NCI-H82 (cell line): ENCODE measurements at places on chromosomes 5 and 9.
A peak's percentile ranks its signal among the peaks of the same experiment; 100 is the strongest.

GRCh38 chr9:105978336-105978735 lies 284.0 kb downstream of the TMEM38B start:
- no peak for DNase-seq

- DNase-seq, result no peak
Measured at GRCh38 chr5:118854819-118855218, 133.5 kb downstream of the DTWD2 start.

DNA sequence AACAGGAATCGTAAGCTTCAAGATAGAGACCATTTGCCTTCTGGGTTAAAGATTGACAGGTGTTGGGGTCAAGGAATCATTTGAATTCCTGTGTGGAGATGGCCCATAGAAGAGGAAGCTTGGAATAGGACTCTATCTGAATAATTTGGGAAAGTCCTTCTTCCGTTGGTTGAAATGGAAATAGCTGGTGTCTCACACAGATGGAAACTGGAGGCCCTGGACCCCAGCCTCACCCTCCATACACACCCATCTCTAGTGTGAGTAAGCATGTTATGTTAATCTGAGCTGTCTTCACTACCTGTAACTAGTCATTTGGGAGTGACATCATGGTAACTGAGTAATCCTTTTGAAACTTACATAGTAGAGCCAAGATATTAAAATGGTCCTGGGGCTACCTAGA lies 184.4 kb downstream of the CD180 start:
- DNase-seq, result no peak

DNA sequence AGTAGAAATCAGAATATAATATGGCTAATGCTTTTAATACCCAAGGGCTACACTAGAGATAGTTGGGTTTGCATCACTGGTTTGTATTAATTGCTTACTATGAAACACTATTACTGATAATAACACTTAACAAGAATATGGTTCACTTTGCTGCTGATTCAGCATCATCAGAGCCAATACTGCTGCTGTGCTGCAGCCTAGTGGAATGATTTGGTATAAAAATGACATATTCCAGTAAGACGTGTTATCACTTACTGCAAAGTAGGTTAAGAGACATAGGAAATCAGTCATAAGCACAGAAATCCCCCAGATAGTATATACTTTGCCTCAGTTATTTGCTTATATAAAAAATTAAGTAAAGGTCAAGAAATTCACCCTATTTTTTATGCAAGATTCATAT lies 2.8 kb downstream of the CDH10 start:
- DNase-seq, result peak; percentile 58

DNA sequence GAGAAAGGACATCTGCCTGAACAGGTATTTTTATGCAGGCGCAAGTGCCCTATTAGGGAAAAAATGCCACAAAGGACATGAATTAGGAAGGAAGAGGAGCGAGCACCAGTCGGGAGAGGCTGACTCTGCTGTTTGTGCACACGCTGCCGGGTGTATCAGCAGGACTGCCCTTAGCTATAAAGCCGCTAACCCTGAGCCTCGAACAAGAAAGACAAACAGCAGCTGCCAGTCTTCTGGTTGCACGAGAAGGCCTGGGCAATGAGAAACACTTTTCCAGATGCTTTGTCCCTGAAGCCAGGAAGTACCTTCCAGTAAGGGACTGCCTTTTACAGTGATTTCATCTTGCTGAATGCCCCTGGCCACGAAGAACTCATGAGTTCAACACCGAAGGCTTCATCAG lies 12.6 kb downstream of the QSOX2 start:
- DNase-seq, result no peak

DNA sequence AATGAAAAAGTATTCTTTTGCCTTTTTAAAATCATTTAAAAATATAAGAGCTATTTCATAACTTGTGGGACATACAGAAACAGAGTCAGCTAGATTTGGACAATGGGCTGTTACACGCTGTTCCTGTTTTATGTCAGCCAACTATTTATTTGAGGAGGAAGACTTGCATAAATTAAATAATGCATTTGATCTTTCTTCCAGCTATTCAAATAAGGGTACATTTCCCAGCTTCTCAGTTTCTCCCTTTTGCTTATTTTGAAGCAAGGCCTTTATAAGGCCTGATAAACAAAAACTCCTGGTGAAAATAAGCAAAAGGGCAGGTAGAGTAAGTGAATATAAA lies 6.5 kb downstream of the STOM start:
- no peak for DNase-seq

GRCh38 chr9:5263351-5264218 lies 32.4 kb downstream of the INSL4 start:
- DNase-seq, result peak; percentile 4

DNA sequence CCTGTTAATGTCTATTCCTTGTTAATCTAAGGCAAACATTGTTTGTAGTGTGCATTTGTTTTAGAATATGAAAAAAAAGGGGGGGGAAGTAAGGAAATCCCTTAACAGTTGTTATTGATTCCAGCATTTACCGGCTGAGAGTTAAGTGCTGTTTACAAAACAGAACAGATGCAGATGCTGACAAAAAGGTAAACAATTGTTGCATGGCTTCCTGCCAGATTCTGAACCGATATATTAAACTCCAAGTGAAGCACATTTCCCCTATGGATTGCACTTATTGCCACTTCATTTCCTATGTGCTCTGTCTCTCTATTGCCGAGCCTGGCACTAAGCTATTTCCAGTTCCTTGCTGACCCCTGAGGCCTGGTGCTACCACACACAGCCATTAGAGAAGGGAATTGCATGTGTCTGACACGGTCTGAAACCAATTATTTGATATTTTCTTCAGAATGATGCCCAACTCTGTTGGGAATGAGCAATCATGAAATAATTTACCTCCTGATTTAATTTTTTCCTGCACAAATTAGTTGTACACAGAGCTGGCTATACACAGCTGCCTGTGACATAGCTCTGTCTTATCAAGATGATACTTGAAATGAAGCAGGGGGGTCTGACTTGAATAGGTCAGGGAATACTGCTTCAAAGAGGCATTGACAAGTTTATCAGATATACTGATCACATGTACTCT lies 109.8 kb downstream of the KIAA0825 start:
- peak; percentile 47 for DNase-seq

GRCh38 chr5:33276628-33276950 lies 164.2 kb upstream of the TARS1 start:
- peak; percentile 0 for DNase-seq

- peak; percentile 8 for DNase-seq
Measured at GRCh38 chr9:73093016-73093739, 58.5 kb upstream of the ANXA1 start.

DNA sequence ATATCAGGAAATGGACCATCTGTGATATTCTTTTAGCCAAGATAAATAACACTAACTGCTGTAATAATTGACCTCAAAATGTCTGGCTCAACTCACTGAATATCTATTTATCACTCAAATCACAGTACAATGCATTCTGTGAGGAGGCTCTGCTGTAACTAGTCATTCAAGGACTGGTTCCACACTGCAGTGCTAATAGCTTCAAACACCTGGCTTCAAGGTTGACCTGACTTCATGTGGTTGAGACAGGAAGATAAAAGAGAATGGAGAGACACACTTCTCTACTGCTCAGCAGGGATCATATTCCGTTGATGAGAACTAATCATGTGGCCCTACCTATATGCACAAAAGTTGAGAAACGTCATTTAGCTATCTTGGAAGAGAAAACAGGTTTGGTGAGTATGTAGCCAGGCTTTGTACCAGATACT lies 3.4 kb upstream of the RHOBTB3 start:
- no peak for DNase-seq

GRCh38 chr9:34546834-34547827 lies 24.3 kb upstream of the ENHO start:
- peak; percentile 84 for DNase-seq

DNA sequence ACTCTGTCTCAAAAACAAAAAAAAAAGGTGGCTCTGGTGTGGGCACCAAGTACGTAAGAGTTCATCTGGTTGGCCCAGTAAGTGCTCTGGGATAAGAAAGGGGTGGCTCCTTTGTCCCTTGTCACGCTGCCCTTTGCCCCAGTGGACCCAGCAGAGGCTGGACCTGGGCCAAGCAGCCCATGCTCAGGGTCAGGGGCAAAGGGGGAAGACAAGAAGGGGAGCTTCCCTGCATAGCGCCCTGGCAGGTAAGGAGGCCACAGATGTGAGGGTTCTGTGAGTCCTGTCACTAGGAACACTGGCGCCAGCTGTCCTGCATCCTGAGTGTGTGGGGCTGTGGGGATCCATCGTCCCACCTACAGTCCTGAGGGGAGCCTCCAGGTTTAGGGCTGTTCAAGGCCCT lies 65.3 kb downstream of the GADD45G start:
- no peak for DNase-seq

GRCh38 chr9:121637713-121638220 lies 13.7 kb upstream of the DAB2IP start:
- DNase-seq, result no peak

- DNase-seq, result no peak
Measured at GRCh38 chr9:135714242-135715055, 12.5 kb downstream of the KCNT1 start.

DNA sequence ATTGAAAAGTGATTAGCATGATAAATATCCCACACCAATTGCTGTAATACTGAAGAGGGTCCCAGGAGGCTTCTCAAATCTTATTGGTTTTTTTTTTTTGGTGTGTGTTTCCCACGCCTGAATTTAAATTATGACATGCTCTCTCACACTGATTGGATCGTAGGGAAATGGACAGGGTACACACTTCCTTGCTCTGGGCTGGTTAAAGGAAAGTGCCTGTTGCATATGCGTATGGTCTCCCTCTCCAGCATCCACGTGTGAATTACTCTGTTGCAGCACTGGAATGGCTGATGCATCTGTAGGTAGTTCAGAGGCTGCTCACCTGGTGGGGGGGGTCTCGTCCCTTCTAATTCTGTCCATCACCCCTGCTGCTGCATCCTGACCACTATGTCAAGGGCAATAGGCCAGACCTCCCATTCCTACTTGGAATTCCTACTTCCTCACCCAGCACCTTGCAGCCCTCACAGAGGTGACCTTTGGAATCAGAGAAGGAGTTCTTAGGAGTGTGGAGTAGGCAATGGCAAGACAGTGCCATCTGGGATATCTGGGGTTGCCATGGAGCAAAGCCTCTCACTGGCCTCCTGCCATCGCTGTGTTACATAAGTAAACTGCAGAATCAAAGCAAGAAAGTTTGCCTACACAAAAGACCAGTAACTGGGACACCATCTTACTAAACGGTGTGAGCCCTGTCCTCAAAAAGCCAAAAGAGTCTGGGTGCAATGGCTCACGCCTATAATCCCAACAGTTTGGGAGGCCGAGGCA lies 71.4 kb upstream of the FBXW11 start:
- DNase-seq, result peak; percentile 68

- no peak for DNase-seq
Measured at GRCh38 chr5:35212122-35212982, 17.9 kb downstream of the PRLR start.

DNA sequence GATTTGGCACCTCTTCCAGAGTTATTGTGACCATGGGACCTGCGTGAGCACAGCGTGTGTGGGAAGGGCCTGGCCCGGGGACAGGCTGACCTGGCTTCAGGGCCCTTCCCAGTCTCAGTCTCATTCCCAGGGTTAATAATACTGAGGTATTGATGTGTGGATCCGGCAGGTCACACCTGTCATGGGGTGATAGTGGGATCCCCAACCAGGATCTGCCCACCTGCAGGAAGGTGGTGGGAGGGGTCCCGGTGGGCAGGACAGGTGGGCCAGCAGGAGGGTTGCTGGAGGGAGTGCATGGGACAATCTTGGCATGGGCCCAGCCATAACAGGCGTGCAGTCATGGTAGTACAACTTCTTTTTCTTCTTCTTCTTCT lies 55.4 kb downstream of the COL15A1 start:
- DNase-seq, result no peak

- no peak for DNase-seq
Measured at GRCh38 chr9:34517185-34517584, 5.6 kb downstream of the ENHO start.

DNA sequence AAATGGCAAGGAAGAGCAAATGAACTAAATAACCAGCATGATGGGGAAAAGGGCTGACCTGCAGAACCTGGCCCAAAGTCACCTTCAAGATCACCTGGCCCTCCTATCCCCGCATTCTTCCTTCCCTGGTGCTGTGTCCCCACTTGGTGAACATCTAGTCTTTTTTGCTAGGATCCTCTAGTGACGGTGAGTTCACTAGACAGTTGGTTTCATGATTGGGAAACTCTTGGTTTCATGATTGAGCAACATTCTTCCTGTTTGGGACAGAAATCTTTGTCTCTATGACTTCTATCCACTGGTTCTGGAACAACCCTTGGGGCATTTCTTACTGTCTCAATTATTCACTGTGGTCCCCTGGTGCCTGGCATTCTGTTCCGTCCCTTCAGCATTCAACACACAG lies 50.2 kb upstream of the DAB2IP start:
- DNase-seq, result no peak

- no peak for DNase-seq
Measured at GRCh38 chr5:144028636-144029035, 141.8 kb downstream of the YIPF5 start.

GRCh38 chr9:13151489-13151888 lies 128.0 kb downstream of the MPDZ start:
- no peak for DNase-seq

GRCh38 chr5:78467752-78468357 lies 107.4 kb downstream of the SCAMP1 start:
- DNase-seq, result peak; percentile 44

DNA sequence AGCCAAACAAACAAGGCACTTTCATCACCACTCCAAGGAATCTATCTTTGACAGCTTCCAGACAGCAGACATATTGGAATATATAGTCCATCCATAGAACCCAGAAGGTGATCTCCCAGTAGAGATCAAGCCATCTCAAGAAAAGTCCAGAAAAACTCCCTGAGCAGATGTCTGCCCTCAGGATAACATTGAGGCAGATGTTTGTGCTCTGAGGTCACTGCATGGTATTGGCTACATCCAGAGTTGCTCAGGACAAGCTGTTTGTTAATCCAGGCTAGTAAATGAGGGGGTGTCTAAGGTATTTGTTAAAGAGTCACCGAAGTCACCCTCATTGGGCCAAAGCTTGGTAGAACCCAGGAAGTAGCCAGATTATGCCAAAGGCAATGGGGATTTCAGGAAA lies 556.3 kb upstream of the KLF4 start:
- no peak for DNase-seq
